ENCODE measurements at places on chromosomes 6 and 20.

DNA sequence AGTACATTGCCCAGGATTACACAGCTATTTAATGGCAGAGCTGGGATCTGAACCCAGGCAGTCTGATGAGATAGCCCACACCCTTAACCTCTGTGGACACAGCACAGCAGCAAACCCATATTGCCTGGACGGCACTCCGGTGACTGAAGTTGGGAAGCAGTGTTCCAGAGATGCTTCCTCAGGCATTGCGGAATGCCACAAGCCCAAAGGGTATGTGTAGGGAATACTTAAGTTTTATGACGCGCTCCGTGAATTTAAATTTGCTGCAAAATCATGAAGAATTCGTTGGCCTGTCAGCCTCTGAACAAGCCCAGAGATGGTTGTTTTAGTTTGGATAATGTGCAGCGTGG, 46.4 kb downstream of the PSMG4 start:
- DNase-seq: no peak

GRCh38 chr6:159700970-159701369, 7.9 kb upstream of the SOD2 start:
- DNase-seq: no peak

DNA sequence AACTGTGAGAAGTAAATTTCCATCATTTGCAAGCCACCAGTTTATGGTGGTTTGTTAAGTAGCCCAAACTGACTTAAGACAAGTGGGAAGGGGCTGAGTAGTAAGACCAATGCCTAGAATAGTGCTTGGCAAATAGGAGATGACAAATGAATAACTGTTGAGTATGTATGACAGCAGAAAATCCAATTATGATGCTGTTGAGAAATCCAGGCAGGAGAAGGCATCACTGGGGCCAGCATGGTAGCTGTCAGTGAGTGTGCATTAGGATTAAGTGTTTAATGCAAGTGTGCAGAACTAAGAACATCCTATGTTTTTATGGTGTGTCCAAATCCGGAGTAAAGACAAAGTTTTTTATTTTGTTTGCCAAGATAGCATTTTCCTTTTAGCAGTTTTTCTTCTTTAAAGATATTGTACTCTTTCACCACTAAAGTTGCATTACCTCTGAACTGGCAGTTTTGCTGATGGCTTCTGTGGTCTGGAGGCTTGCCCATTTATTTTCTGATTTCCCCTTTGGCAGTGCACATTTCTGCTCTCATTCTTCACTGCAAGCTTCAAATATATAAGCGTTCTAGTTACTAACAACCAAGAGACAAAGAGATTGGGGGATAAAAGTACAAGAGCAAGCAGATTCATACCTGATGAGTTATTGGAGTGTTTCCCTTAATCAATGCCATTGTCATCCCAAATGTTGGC, 289.7 kb downstream of the KCNQ5 start:
- DNase-seq: no peak

DNA sequence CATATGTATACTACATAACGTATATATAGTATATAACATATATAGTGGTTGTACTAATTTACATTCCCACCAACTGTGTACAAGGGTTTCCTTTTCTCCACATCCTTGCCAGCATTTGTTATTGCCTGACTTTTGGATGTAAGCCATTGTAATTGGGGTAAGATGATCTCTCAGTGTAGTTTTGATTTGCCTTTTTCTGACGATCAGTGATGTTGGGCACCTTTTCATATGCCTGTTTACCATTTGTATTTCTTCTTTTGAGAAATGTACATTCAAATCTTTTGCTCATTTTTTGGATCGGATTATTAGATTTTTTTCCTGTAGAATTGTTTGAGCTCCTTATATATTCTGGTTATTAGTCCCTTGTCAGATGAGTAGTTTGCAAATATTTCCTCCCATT, 11.4 kb downstream of the SYNJ2 start:
- no peak for DNase-seq

DNA sequence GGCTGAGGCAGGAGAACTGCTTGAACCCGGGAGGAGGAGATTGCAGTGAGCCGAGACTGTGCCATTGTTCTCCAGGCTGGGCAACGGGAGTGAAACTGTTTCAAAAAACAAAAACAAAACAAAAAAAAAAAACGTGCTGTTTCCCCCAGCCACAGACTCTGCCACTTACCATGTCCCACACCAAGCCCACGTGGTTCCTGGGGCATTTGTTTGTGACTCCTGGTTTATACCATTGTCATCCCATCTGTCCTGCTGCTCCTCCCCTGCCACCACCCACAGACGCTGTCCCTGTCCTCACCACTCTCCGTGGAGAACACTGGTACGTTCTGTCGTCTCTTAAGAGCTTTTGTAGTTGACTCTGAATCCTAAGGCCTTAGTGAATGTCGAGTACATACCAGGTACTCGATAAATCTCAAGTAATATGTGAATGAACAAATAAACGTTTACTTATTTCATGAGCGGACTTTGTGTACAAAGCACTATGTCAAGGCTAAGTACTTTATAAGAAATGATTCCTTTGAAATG, 48.0 kb upstream of the KIF13A start:
- DNase-seq: no peak

GRCh38 chr6:168533414-168533813, 92.4 kb downstream of the SMOC2 start:
- DNase-seq: no peak

GRCh38 chr6:163391985-163392384, 22.5 kb upstream of the QKI start:
- DNase-seq: no peak

DNA sequence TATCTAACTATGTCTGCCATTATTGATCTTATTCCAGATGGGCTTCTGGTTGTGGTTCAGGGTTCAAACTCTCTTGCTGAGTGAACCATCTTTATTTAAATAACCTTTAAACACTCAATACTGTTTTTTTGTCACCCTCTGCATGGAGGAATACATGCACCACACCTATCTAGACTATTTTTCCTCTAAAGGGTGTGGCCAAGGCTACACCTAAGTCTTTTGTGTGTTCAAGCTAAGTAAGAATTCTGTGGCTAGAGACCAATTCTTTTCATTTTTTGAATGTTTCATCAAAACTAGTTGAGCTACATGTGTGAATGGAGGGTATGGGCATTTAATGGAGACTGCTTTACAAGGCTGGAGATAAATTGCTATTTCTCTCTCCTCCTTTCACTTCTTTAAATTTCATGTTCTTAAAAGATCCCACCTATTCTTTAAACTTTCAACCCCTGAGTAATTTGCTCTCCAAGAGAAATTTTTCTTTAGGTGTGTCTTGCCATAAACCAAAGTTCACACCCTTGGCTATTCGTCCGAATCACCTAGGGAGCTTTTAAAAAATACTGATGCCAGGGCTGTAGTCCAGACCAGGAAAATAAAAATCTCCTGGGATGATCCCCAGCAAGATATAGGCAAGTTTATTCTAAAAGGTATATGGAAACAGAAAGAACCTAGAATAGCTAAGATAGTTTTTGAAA, 24.8 kb upstream of the MBOAT1 start:
- DNase-seq: no peak

- no peak for DNase-seq
These were observed 33.1 kb upstream of the CHRNA4 start for GRCh38 chr20:63394069-63394919.

DNA sequence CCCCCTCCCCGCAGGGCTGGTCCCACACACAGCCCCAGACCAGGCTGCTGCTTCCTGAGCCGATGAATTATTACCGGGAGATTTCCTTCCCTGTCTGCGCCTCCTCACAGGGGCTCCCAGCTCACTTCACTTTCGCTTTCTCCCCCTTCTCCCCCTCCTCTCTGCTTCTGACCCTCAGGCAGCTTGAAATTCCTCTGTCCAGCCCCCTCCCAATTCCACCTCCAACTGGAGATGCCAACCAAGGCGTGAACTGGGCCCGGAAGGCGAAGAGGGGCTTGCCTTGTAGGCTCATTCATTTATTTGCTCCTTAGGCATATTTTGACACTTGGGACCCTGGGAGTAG, 1.7 kb upstream of the TCF15 start:
- DNase-seq: no peak

DNA sequence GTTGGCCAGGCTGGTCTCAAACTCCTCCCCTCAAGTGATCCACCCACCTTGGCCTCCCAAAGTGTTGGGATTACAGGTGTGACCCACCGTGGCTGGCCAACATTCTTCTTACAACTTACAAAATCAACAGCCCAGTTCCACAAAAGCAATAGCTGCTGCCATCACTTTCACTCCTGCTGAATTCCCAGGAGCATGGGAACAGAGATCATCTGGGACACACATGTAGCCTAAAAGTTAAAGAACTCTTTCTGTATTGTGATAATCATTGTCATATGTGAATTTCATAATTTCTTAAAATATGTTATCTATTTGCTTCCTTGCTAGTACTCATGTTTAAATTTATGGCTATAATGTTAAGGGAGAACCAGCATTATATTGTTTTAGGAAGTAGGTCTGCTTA, 51.7 kb downstream of the NCOA6 start:
- no peak for DNase-seq

- no peak for DNase-seq
These were observed 91.7 kb upstream of the SLC22A16 start for GRCh38 chr6:110567957-110568696.

GRCh38 chr6:72825315-72825911, 203.5 kb downstream of the KCNQ5 start:
- peak; percentile 84 for DNase-seq

DNA sequence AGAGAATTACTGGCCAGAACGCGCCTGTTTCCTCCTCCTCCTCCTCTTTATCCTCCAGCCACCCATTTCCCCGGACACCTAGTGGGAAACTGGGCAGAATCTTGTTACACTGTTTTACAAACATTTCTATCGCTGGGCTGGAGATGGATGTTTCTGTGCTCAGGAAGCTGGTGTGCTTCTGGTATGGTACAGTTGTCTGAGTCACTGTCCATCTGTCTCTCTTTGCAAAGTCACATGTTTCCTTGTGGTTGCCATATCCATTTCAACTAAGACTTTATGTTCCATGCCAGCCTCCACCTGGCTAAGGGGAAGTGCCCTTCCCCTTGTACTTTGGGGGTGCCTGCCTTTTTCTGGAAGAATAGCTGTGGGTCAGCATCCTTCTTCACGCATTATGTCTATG, 52.9 kb upstream of the SLC22A16 start:
- DNase-seq: no peak

DNA sequence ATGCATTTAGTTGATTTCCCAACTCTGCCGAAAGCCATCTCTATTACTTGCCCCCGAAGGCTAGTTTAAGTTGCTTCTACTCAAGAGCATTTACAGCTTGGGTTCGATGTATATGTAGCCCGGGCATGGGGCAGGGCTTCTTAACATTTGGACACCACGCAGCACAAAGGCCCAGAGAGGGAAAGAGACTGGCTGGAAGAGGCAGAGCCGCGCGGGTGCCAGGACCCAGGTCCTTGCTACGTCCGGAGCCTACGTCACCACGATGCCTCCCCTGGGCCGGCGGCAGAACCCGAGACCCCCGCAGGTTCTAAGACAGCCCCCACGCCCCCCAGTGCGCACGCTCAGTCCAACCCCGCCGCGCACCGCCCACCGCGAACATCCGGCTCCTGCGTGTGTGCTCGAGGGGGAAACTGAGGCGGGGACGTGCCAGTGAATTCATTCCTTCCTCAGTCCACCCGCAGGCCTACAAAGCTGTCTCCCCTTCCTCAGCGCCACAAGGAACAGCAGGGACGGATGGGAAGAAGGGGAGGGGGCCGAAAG, 367 bp upstream of the PCIF1 start:
- DNase-seq: no peak

- DNase-seq: no peak
These were observed 95.1 kb downstream of the TIAM2 start for GRCh38 chr6:155090166-155090565.
